Naive thymus-derived CD8-positive, alpha-beta T cell (primary cell): ENCODE measurements at places on chromosomes 6 and 20.

- no peak for DNase-seq
Observed at GRCh38 chr20:10642856-10643559, 30.8 kb downstream of the JAG1 start.

DNA sequence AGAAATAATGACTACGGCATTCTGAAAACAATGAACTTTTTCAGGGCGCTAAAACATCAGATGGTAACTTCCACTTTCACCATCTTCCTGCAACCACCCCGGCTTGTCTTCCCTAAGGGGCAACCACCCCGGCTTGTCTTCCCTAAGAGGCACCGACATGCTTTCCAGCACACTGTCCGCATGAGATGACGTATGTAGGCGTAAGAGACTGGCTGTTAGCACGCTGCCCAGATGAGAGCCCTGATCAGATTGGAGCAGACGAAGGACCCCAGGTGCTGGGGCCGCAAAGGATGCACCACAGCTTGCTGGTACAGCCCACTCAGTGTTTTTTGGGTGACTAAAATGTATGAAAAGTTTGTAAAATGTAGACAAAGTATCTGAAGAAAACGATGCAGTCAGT lies 29.3 kb downstream of the ASCC3 start:
- DNase-seq, result no peak

- DNase-seq, result no peak
Observed at GRCh38 chr6:163248051-163248450, 166.5 kb upstream of the QKI start.

DNA sequence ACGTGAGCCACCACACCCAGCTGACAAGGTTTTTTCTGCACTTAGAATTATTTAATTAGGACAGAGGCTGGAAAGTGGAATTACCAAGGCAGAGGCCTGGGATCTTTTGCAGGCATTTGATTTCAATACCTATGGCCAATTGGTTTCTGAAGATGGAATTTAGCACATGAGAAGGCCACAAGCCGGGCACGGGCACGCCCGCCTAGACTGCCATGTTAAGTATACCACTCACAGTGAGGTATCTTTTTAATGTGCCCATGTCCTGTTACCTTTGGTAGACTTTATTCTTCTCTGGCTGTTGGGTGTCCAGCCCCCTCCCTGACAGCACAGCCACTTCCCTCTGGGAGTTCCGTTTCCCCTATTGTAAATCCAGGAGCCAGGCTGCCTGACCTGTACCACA lies 18.0 kb upstream of the TAF8 start:
- DNase-seq, result no peak

- DNase-seq, result no peak
Observed at GRCh38 chr6:7170117-7170732, 62.5 kb downstream of the RREB1 start.

- no peak for DNase-seq
Observed at GRCh38 chr6:26411751-26412150, 9.7 kb downstream of the BTN3A1 start.

DNA sequence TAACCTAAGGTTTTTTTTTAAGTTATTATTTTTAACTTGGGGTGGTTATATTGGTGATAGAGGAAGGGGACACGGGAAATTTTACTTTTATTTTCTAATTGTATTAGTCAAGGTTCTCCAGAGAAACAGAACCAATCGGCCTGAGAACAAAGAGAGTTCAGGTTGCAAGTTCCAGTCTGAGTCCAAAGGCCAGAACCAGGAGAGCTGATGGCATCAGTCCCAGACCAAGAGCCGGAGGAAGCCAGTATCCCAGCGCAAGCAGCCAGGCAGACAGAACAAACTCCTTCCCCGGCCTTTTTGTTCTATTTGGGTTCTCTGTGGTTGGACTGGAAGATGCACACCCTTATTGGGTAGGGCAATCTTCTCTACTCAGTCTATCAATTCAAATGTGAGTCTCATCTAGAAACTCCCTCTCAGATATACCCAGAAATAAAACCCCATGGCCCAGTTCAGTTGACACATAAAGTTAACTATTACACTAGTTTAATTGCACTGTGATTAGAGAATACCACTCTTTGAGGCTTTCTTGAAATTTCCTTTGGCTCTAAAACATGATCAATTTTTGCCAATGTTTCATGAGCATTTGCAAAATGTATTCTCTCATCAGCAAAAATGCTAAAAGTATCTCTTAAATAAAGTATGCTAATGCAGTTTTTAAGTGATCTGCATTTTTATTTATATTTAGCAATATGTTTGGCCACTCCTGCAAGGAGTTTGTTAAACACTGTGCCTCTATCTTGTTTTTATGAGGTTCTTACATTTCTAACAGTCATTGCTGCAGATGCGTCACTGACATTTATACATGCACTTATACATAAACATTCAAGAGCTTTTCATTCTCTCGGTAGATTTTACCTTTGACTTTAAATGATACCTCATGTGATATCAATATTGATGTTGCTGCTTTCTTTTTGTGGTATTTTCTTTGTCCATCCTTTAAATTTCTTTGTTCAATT lies 103.2 kb upstream of the SSTR4 start:
- DNase-seq, result no peak

DNA sequence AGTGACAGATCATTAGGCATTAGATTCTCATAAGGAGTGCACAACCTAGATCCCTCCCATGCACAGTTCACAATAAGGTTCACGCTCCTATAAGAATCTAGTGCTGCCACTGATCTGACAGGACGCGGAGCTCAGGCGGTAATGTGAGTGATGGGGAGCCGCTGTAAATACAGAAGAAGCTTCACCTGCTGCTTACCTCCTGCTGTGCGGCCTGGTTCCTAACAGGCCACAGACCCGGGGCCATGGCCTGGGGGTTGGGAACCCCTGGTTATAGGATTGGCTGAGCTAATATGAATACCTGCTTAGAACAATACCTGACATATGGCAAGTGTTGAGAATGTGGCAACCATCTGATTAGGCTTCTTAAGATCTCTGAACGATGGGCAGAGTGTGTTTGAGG lies 2.4 kb downstream of the PNPLA1 start:
- DNase-seq, result no peak

DNA sequence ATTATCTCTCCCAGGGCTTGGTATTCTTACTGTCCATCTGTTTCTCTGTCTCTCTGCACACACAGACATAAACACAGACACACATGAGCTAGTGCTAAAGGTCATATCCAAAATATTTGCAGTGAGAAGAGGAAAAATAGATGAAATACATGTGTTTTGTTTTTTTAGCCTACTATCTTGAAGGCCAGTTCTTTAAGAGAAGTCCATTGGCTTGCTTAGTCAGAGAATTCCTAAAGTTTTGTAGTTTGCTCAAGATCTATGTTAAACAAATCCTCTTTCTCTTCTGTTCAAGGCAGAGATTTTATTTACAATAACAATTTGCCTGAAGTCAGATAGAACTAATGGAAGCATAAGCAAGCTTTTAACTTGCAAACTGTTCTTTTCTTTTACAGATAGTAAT lies 120.0 kb upstream of the AKIRIN2 start:
- DNase-seq, result no peak

- DNase-seq, result no peak
Observed at GRCh38 chr6:130503146-130503545, 137.3 kb downstream of the TMEM200A start.

DNA sequence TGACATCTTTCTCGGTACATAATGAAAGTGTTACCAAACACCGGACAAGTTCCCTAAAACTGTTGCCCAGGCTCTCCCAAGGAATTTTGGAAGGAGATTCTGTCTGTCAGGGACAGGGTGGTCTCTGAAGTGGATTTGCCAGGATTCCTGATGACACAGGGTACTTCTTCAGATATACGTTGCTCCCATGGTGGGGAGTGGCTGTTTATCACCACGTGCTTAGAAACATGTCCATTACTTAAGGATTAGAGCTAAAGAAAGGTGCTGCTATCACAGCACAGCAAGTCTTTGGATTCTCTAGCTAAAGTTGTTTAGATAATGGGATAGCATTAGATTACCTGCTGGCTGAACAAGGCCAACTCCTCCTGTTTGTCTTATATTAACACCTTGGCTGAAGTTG lies 6.3 kb downstream of the SPINT3 start:
- no peak for DNase-seq

DNA sequence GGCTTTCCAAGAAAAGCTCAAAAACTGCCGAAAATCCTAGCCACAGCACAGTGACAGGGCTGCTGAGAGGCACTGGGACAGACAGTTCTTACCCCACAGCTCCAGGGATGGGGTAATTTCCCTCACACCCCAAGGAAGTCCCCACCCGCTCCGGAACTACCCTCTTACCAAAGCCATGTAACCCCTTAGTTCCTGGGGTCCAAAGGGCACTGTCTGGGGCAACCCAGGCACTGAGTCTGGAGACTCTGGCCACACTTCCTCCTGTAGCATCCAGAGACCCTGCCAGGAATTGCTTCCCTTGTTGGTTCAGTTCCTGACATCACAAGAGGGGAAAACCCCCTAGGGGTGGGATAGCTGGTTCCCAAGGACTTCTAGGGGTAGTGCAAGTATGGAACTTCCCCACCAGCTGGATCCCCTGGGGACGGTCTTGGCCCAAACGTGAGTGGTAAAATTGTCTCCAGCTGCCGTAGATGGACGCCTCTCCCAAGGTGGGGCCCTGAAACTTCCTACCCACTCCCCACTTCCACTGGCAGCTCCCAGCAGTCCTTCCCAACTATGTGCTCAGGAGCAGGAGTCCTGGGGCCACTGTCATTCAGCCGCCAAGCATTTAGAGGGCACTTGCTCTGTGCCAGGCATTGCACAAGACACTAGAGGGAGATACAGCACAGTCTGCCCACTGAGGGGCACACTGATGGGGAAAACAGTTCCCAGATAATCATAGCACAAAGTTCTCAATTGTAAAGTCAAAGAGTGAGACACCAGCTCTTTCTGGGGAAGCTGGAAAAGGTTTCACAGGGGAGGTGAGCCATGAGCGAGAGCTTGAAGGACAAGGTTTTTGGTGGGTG lies 17.2 kb upstream of the HCK start:
- no peak for DNase-seq

DNA sequence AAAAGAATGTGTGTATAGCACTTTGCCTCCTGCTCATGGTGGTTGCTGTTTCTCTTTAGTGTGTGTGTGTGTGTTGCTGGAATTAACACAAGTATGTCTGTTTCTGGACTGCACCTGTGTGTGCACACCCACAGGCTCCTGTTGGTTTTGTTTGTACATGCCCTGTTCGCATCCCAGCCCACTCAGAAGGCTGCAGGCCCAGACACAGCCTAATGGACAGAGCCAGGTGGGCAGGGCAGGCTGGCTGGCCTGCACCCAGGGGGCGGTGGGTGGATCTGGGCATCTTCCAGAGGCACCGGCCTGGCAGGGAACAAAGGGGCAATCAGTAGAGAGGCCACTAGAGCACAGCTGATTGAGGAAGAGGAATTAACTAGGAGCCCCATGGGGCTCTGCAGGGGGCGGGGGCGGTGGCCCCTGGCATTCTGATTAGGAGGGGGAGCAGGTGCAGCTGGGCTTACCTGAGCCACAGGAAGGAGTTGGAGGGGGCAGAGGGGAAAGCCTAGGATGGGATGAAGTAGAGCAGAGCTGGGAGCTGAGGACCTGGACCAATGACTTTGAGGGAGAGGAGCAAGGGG lies 21.9 kb downstream of the CD40 start:
- no peak for DNase-seq

GRCh38 chr6:31829633-31830283 lies 2.2 kb downstream of the HSPA1B start:
- DNase-seq, result no peak

DNA sequence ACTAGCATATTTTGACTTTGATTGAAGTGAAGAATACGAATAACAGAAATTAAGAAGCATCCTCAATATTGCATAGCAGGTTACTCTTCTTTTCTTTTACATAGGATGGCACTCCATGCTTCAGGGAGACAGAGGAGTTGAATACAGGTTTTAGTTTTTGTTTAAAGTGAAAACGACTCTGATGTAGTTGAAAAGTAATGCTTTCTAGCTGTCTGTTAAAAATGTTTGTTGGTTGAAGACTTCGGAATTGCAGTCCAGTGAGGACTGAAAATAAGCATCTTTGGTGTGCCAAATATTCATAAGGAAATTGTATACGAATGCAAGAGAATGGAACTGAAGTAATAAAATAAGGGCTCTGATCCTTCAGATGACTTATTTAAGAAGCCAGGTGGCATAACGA lies 618 bp upstream of the SLC16A10 start:
- no peak for DNase-seq

GRCh38 chr20:48080583-48080982 lies 295.3 kb upstream of the SULF2 start:
- DNase-seq, result no peak

GRCh38 chr20:24781418-24781980 lies 167.6 kb upstream of the CST7 start:
- DNase-seq, result no peak

DNA sequence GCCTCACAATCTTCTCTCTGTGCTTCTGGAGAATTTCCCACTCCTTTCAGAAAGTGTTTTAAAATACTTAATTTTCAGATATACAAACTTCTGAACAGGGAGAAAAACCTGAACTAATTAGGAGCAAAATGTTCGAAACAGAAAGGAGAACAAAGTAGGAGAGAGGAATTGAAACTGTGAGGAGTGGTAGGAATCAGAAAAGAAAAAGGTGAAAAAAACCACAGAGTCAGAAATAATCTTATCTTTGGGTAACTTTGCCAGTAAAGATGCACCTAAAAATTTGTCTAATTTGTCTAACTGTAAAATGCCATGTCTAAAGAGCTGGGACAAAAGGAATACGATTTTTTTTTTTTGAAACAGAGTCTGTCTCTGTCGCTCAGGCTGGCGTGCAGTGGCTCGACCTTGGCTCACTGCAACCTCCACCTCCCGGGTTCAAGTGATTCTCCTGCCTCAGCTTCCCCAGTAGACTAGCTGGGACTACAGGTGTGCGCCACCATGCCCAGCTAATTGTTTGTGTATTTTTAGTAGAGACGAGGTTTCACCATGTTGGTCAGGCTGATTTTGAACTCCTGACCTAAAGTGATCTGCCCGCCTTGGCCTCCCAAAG lies 4.7 kb upstream of the RIPOR2 start:
- DNase-seq, result no peak

DNA sequence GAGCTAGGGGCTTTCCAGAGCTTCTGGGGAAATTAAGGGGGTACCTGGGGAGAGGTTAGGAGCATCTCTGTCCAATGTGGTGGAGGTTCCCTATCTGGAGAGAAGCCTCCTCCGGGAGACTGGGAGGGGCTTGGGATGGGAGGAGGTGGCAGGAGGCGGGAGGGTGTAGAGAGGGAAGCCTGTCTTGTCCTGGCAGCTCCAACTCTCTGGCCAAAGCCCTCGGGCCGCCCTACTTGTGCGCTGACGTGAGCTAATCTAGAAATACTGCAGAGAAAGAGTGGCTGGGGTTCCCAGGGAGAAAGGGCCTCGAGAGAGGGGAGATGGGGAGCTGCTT lies 1.6 kb upstream of the SLC32A1 start:
- DNase-seq, result no peak

DNA sequence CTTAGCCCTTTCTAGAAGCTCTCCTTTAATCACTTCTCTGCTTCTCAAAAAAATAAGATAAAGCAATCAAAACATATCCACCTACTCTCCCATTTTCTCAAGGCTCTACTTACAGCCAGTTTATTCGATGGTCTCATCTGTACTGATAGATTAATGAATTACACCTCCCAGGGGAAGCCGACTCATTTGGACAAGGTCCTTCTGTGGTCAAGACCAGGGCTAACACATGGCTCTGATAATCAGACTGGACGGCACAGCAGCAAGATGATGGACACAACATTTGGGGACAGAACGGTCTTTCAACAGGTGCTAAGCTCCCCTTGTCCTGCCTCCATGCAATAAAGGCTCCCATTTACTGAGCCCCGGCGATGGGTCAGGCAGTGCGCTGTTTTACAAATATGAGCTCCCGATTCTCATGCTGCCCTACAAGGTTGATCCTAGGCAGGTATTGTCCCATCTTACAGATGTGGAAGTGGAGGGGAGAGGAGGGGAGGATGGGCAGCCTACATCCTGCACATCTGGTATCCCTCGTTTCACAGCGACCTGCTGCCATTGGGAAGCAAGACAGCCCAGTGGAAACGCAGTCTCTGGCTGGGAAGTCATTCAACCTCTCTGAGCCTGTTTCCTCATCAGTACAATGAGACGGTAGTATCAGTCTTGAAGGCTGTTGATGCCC lies 15.7 kb downstream of the CPNE5 start:
- DNase-seq, result no peak
